Bone marrow (tissue), 2 donors: ENCODE measurements at places on chromosomes 12 and 14.

- DNase-seq: no peak
Measured at GRCh38 chr14:71855399-71856036, 76.7 kb upstream of the RGS6 start.

GRCh38 chr12:111766608-111767361 lies at the start of gene ALDH2:
TSS of gene ALDH2 (plus strand) at chr12:111766933. CDS start at chr12:111766983, 50 bp downstream.
- DNase-seq: no peak

DNA sequence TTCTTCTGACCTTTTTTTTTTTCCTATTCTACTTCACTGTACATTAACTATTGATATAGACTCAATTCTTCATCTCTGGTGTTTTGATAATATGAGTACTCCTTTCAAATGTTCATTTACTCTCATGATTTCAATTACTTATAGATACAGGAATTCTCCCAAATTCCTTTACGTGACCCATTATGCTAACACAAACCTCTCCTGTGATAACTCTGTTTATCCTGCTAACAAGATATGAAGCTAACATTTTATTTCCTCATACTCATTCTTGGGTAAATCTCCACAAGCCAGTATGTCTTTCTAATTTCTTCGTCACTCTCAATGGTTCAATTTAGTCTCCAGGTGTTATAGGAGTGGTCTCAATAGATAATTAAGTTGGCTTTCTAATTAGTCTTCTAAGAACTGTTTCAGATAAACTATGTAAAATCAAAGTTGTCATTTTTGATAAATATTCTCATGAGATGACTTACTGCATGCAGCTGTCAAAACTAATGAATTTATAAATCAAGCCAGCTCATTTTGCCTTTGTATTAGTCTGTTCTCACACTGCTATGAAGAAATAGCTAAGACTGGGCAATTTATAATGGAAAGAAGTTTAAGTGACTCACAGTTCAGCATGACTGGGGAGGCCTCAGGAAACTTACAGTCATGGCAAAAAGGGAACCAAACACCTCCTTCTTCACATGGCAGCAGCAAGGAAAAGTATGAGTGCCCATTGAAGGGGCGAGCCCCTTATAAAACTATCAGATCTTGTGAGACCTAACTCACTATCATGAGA lies 130.6 kb upstream of the MYF6 start:
- DNase-seq: no peak

DNA sequence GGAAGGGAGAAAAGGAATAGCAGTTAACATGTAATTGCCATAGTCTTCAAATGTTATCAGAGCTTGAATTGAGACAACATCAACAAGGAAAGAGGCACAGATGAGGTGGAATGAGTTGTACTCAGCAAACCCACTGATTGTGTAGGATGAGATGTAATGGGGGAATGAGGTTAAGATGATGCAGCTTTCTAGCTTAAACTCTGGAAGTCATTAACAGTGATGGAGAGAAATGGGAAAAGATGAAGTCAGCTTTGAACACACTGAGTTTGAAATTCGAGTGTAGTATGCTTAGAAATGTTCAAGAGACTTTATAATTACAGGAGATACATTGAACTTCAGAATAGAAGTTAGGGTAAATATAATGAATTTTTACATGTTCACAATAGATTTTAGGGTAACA lies 106.9 kb downstream of the PRKD1 start:
- DNase-seq: no peak

DNA sequence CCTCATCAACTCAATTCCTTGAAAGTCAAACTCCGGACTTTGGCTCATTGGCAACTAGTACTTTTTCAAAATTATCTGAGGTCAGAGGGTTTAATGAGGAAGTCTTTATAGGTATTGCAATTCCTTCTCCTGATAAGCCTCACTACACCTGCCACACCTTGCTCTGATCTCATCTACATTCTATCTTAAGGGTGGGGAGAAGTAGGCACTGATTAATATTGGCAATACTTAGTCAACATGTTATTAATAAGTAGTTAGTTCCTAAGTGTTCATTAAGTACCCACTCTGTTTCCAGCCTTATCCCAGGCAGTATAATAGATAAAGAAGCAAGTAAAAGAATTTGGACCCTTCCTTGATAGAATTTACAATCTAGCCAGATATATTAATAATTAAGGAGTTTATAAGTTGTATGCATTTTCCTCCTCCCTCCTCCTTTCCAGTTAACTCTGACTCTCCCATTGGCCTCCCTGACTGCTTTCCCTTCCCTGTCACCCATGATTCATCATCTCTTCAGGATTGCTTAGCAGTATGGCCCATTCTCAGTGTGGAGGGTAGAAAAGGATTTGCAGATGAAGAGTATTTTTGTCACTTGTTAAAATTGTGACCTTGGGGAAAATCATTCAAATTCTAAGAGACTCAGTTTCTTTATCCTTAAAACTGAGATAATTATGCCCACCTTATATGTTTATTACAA lies 231.0 kb upstream of the ATP2B1 start:
- DNase-seq: no peak

GRCh38 chr14:74503938-74504335 lies 10.4 kb downstream of the ISCA2 start:
- no peak for DNase-seq

DNA sequence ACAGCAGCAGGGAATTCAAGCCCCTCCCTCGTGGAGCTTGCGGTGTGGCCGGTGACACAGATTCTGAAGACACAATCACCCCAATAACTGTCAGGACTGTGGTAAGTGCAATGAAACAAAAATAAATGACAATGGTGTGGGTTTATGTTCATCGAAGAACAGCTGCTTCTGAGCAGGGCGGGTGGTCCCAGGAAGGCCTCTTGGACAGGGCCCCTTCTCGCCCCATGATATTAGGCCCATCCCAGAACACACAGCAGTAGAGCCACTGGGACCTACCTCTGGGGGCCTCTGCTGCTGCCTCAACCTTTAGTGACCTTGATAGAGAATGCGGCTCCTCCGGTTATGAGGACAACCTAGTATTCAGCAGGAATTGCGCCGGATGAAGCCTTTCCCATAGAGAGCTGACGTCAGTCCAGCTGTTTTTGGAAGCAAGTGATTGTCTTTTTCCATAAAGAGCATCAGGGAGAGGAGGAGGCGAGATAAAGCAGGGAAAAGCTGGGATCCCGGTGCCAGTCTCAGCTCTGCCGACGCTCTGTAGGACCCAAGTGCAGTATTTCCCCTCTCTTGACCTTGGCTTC lies 84.1 kb upstream of the BCL11B start:
- DNase-seq: no peak

GRCh38 chr12:76024942-76025600 lies 6.5 kb downstream of the PHLDA1 start:
- no peak for DNase-seq

- DNase-seq: no peak
Measured at GRCh38 chr14:92486881-92487280, 26.7 kb upstream of the RIN3 start.

GRCh38 chr14:59197695-59198262 lies 9.3 kb downstream of the DAAM1 start:
- DNase-seq: no peak

DNA sequence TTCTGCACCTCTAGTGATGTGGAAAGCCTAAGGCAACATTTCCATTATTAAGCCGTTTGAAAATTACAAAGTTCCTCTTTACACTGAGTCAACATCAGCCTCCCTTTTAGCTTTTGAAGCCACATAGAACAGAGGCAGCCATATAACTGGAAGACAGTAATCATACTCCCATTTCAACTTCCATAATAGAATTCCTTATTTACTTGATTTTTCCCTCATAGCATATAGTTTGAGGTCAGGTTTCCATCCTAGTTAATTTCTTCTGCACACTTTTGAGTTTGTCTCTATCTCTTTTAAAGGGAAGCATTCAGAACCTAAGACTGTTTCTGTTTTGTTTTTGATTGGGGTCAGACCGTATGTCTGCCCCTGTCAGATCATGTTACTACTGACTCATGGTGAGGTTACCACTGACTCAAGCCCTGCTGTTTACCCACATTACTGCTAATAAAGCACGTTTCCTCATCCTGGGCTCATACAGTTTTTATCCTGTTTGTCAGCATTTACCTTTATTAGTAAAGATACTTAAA lies 161.0 kb downstream of the SLC38A4 start:
- DNase-seq: no peak

DNA sequence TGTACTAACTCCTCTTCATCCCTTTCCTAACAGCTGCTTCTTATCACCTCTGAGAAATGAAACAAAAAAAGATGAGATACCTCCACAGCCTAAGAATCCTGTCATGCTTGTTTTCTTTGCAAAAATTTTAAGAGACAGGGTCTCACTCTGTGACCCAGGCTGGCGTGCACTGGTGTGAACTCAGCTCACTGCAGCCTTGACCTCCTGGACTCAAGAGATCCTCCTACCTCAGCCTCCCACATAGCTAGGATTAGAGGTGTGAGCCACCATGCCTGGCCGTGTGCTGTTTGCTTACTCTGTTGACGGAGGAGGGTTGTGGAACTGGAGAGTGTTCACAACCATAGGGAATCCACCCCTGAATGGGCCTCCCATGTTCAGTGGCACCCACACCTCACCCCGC lies 16.2 kb downstream of the CSRNP2 start:
- no peak for DNase-seq

- DNase-seq: no peak
Measured at GRCh38 chr14:78605025-78605762, 435.0 kb downstream of the NRXN3 start.

GRCh38 chr14:68181519-68182326 lies 362.1 kb downstream of the RAD51B start:
- no peak for DNase-seq

GRCh38 chr14:94676495-94677185 lies 64.4 kb downstream of the SERPINA3 start:
- no peak for DNase-seq

- DNase-seq: no peak
Measured at GRCh38 chr14:69328765-69329164, 68.8 kb downstream of the GALNT16 start.

DNA sequence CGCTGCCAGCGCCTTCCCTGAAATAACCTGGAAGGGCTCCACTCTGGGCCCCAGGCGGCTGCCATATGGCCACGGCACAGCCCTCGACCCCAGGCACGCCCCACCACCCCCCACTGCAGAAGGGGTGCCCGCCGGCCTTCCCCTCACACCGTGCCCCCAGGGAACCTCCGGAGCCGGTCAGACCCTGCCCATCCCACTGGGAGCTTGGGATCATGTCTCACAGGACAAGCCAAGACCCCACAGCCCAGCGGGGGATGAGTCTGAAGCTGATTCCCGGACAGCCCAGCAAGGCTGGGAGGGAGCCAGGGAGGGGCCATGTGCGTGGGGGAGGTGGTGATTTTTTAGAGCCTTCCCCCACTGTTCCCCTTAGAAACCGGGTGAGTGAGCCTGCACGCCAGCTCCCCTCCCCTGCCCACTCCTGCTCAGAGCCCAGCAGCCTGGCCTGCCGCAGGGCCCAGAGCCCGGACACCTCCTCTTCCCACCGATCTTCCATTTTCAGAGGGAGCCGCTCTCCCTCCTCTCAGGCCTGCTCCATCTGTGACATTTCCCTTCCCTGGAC lies 1.4 kb downstream of the RIMBP2 start:
- DNase-seq: no peak

DNA sequence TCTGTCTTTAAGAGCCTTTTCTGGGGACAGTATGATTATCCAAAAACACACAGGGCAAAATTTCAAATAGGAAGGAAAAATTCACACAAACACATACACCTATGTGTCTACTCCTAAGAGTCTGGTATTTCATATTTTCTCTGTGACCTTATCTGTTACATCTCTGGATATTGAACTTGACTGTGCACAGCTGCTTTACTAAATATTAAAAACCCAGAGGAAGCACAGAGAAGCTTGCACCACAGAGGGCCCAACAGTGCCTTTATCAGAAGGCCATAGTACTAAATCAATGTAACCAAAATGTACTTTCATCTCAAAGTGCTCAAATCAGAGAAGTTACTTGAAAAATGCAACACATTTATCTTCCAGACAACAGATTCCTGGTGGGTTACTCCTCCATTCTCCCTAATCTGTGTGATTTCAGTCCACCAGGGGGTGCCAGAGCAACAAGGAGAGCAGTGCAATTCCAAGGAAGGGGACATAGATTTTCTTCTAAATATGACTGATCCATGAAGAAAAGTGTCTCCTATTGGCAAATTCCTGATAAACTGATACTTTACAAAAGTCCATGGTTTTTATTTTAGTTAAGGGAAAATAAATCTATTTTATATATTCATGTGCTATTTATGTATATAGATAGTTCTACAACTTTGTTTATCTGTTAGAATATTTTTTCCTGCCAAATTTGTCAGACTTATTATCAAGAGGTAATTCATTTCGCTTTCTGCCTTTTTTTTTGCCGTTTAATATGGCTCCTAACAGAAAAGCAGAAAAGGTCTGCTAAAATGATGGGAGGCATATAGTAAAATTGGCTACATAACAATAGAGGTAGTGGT lies 617.6 kb downstream of the LRFN5 start:
- DNase-seq: no peak

GRCh38 chr14:91114079-91115065 lies 499 bp downstream of the DGLUCY start:
- peak; percentile 31 for DNase-seq

DNA sequence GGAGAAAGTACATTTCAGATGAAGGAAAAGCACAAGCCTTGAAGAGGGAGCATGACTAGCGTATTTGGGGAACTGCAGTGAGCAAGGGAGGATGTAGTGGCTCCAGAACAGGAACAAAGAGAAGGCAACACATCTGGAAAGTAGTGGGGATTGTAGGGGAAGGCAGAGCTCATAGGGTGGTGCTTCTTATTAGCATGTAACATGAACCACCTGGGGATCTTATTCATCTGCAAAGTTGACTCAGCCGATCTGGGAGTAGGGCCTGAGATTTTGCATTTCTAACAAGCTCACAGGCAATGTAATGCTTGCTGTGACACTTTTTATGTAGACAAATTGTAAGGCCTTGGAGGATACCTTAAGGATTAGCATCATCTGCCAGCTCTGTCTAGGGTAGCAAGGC lies 447.3 kb downstream of the NELL2 start:
- no peak for DNase-seq

DNA sequence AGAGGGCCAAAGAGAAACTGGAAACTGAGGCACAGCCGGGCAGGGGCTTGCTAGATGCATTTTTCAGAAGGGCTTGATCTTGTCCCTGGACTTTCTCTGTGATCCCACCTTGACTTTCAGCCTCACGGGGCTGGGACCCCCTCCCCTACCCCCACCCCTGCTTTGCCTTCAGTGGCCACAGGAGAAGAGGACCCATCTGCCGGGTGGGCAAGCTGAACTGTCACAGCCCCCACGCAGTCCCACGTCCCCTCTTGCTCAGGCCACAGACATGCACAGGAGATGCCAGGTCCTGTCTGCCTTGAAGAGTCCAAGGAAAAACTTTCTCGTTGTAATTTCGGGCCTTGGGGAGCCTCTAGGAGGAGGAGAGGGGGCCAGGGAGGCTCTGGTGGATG lies 158.9 kb downstream of the KIF26A start:
- no peak for DNase-seq

- no peak for DNase-seq
Measured at GRCh38 chr12:41407232-41407799, 219.2 kb downstream of the PDZRN4 start.

- no peak for DNase-seq
Measured at GRCh38 chr12:64493513-64493912, 41.6 kb downstream of the TBK1 start.

DNA sequence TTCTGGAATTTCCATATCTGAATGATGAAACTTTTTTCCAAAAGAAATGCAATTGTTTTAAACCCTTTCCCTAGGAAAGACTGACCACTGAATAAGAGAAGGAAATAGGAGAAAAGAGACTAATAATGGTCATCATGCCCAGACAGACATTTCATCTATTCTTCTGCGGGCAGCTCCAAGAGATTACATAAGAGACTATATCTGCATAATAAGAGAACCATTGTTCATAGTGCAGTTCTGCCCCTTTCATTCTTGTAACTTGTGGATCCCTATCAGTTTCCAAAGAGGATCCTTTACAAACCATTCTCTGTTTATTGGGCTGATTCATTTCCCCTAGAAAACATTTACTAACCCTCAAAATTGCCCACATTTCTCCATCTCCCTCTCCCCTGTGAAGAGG lies 197.8 kb downstream of the FSCB start:
- no peak for DNase-seq
